ENCODE measurements at places on chromosomes 7 and 10.

GRCh38 chr7:41979834-41980307 is 257.1 kb downstream of the GLI3 start:
- DNase-seq = no peak

- no peak for DNase-seq
These were observed 88.1 kb downstream of the FOXL3 start for GRCh38 chr7:378041-378420.

DNA sequence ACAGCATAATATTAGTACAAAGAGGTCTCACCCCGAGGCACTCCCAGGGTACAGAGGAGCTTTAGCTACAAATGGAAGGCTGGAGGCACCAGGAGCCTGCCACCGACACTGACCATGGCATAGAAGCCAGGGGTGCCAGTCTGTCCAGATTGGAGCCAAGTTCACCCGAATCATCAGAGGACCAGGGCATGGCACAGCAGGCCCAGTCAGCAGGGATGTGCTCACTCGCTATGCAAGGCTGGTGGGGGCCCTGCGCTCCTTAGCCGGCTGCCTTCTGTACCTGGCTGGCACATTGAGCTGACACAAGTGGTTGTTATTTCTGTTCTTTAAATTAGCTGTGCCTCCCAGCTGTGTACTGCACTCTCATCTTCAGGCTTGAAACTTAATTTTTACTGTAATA is 149.3 kb downstream of the TCERG1L start:
- no peak for DNase-seq

GRCh38 chr7:106895246-106895864 is 30.3 kb downstream of the PIK3CG start:
- no peak for DNase-seq

DNA sequence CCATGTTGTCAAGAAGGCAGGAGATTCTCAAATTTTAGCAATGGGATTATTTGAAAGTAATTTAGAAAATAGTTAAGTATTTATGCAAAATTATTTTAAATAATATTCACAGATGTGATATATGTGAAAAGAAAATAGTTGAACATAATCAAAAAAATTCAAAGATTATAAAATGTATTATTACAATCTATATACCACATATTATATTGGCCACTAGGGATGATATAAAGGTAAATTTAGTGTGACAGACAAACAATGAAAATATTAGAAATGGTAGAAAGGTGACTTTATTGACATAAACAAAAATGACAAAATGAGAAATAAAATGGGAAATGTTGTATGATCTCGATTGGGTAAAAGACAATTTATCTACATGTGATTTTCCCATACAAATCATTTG is 385.5 kb downstream of the PCDH15 start:
- DNase-seq = no peak

DNA sequence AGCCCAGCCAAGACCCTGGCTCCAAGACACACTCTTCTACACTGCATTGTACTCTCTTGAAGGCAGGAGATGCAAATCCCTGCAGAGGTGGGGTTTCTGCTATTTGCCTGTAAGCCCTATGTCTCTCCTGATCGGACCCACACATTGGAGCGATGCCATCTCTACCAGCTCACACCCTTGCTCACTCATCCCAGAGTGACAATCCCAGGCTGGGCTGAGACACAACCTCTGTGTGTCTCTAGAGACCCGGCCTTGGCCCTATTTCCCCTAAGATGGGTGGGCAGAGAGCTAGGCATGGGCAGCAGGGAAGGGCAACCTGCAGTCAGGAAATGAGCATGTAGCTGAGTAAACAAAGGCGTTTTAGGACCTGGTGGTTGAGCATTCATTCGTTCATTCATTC is 25.6 kb downstream of the CCDC3 start:
- no peak for DNase-seq
